Left renal cortex interstitium (tissue), 4 donors: ENCODE measurements at places on chromosomes 2 and 18. TPM values are rescaled to one million over a fixed set of nuclear protein-coding genes. Genes with fewer than 3 reads are reported as not detected.

DNA sequence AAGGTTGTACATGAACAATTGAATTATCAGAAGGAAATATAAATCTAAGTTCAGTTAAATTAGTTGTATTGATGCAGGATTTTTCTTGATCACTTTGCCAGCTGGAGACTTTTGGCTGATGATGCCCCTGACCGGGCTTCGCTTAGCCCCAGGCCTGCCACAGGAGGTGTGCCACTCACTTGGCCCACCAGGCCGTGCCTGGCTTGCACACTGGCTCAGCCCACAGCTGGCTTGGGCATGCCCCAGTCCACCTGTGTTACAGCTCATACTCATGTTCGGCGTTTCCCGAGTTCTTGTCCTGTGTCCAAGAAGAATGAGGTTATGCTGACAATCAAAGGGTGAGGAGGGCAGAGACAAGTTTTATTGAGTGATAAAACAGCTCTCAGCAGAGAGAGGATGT lies 773.9 kb upstream of the FANCL start:
- DNase-seq, result no peak

DNA sequence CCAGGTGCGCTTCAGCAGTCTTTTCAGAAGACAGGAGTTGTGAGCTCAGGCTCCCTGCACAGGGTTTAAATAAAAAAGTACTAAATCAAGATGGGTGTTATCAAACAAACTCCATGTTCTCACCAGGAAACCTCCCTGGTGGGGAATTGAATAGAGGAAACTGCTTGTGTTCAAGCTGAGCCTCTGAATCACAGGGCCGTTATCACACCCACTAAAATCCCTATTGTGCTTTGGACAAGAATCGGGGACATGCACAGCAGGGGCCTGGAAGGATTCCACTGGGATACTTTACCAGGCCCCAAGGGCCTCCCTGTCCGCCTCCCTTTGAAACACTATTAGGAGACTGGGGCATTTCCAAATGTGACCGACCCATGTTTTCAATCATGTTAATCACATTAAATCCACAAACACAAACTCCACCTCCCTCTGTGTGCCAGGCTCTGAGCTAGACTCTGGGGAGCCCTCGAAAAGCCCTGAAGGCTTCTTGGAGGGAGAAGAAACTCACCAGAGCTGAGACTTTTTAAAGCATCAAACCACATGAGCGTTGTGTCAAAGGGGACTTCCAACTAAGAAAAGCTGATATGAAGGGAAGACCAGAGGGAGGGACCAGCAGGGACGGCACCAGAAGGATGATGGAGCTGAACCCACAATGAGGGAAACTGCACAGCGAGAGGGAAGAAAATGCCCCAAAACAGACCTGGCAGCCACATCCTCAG lies 458.7 kb upstream of the ID2 start:
- DNase-seq, result no peak

Gene GALR1
- 0.19 TPM for polyA plus RNA-seq

Gene FHOD3
- polyA plus RNA-seq, result 40.7 TPM

DNA sequence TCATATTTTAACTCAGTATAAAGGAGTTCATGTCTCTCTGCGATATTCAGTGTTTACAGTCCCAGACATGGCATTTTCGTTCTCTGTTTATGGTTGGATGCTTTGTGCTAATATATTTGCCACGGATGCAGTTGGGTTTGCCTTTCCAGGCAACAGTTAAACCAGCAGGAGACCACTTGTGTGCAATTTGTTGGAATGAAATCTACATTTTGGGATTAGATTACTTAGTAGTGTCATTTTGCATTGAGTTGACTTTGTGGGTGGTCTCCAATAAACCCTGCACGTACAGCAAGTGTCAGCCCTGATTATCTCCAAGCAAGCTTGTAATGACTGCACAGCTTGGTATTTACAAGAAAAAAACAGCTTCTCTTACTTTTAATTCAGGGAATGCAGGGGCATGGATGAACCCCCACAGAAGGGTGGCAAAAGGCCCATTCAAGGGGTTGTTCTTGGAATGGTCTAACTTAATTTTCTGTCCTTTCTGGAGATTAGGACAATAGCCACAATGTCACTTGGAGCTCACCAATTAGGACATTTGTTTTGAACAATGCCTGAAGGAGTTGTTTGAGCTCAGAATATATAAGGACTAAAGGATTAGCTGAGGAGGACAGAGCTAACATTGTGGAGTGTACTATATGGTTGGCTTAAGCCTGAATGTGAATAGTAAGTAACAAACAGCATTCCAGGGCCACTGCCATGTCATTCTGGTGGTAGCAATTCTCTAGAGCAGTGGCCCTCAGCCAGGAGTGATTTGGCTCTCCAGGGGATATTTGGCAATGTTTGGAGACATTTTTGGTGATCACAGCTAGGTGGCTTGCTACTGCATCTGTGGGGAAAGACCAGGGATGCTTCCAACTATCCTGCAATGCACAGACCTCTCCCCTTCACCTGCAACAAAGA lies 121.5 kb downstream of the SLC4A3 start:
- no peak for DNase-seq

Gene HAUS1
- 50.9 TPM for polyA plus RNA-seq

DNA sequence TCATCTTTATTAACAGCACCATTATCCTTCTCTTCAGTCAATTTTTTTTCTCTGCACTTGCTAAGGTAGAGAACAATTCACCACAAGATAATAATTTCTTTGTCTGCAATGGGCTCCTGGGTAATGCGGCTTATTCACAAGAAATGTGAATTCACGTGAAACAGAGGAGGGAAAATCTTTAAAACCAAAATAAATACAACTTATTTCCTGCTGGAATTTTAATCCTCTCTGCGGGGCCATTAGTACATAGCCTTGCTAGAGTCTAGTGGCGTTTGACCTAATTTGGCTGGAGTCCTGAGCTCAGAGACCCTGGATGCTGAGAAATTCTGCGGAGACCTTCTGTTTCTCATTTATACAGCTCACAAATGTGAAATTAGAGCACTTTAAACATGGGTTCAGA lies 319.3 kb upstream of the MMADHC start:
- DNase-seq, result no peak

Gene SCN9A
- 1.4 TPM for polyA plus RNA-seq

DNA sequence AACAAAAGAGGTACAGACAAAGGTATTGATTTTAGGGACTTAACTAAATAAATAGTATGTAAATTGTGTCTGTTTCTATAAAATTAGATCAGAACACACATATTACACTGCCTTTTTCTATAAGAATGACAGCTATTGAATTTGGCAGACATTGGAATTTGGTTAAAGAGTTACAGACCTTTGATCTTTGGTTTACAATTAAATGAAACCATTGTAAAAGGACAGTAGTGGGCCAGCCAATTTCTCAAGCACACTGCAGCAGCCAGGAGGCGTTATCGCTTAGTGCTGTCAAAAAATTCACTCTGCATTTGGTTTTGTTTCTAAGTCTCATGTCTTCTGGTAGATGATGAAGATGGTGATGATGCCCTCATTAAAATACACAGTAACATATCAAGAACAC lies 175.9 kb downstream of the NR4A2 start:
- DNase-seq, result no peak

Gene COLEC12
- polyA plus RNA-seq, result 23.6 TPM

GRCh38 chr2:43622931-43623451 lies 14.1 kb upstream of the PLEKHH2 start:
- no peak for DNase-seq

Gene NPHP1
- 23.1 TPM for polyA plus RNA-seq

DNA sequence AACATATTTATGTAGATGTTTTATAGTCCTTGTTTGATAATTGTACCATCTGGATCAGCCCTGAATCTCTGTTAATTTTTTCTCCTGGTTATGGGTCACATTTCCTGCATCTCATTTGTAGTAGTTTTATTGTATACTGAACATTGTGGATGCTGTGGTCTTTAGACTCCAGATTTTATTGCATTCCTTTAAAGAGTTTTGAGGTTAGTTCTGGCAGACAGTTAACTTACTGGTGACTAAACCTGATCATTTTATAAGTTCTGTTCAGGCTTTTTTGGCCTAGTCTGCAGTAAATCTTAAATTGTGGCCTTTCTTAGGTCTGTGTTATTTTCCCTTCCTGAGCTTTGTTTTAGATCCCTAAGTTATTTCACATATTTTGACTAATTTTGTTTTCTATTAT lies 84.3 kb downstream of the FANCL start:
- no peak for DNase-seq

GRCh38 chr2:238263204-238264071 lies 23.6 kb upstream of the HES6 start:
- DNase-seq, result no peak

DNA sequence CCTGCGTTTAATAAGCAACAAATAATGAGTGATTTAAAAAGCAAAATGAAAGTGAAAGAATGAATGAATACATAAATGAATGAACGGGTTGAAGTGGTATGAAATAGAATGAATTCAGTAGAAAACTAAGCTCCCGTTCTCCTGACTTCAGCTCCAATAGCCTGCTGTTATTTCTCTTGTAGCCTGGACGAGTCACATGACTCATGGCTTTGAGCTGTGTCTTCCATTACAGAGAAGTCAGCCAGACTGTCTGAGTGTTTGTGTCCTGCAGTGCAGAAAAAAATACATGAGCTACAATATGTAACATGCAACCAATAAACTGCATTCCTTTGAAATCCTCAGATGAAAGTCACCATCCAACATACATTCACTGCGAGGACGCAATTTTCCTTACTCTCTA lies 21.2 kb downstream of the SCG2 start:
- DNase-seq, result no peak

DNA sequence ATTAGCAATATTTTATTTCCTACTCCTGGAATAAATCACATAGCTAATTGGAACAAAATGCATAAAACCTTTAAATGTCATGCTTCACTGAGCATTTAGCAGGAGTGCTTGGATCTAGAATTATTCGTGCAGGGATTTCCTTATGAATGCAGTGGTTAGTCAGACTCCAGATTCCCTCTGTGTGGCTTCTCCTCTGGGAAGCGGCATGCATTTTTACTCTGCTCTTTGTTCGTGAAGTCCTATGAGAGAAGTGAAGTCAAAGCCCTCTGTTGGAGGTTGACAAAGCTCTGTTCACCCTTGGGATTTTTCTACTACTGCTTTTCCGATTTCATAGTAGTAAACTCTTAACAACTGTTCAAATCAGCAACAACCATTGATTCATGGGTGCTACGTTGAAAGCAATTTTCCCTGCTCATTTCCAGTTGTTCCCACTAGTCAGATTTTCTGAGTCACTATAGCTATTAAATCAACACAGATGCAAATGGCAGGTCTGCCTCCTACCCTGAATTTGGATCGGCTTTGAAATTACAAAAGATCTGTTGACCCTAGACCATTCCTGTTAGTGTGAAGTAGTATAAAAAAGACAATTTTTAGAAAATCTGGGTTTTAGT lies 461.7 kb downstream of the STK39 start:
- DNase-seq, result no peak

Gene RESP18
- polyA plus RNA-seq, result not detected

GRCh38 chr2:128599700-128600099 lies 281.0 kb upstream of the HS6ST1 start:
- no peak for DNase-seq

DNA sequence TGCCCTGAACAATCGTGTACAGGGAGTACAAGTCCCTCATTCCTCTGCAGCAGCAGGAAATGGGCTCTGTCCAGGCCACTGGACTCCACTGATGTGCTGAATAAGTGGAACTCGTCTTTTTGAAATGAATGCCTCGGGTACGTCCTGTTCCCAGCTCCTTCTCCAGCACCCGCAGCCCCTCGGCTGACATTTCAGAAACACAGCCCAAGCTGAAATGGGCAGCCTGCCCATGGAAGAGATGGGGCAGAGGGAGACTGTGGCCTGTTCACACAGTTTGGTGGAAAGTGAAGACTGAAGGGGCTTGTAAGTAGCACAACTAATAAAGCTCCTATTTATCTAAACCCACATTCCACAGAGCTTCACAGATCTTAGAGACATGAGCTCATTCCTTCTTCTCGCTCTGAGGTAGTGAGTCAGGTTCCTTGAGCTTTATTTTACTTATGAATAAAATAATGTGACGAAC lies 498.6 kb downstream of the TXNL1 start:
- DNase-seq, result no peak

Gene WNT6
- polyA plus RNA-seq, result 0.49 TPM

Gene NYAP2
- polyA plus RNA-seq, result 0.08 TPM

DNA sequence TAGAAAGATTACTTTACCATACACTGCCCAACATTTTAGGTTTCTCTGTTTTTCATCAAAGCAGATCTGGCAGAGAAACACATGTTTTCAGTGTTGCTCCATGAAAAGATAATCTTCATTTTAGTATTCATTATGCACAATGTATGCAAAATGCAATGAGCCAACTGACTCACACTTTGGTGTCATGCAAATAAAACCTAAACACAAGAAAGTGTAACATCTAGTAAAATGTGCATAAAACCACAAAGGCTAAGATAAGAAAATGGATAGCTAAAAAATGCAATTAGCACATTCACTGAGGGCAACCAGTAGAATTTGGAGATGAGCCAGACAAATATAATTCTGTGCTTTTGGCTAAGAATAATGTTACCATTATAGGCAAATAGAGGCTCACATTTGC lies 203.5 kb upstream of the UBE2E3 start:
- no peak for DNase-seq

Gene BMP10
- polyA plus RNA-seq, result not detected

DNA sequence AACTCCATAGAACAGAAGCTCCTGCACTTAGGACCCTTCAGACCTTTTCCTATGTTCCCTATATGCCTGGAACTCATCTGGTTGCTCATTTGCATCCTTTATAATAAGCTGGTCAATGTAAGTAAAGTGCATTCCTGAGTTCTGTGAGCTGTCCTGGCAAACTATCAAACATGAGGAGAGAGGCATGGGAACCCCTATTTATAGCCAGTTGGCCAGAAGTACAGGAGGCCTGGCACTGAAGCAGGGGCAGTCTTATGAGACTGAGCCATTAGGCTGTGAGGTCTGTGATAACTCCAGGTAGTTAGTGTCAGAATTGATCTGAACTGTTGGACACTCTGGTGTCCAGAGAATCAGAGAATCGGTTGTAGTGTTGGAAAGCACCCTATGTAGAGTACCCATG lies 88.4 kb downstream of the EHD3 start:
- no peak for DNase-seq

DNA sequence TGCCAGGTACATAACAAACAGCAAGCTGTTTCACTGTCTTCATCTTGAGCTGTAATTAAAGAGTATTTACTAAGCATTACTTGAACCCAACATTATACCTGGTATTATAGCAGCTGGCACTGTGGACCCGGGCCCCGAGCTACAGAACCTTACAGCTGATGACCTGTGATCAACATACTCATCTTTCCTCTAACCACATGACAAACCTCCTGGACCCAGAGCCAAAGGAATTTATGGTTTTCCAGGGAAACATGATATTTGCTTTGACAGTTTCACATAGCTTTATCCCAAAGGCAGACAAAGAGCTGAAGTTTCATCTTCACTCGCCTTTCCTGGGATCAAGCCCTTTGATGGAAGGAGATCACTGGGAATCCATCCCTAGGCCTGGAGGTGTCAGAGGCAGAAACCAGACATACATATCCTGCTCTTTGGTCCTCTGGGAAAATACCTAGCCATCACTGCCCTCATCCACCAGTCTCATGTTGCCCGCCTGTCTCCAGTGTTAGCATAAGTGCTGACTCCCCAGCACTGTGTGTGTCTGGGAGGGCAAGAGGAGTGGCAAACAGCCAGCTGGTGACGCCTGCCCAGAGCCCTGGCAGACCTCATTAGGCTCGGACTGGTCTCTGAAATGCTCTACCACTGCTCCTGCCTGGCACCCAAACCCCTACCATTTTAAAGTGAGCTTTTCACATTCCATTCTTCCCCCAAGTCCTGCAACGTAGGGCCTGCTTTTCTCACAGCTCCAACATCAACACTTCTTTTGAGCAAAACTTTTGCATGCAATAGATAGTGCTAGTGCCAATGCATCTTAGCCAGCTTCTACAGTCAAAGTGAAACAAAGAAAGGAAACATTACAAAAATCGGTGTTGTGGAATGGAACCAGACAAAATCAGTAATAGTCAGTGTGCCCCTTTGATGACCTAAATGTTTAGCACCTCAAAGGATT lies 138.8 kb upstream of the CTAGE1 start:
- no peak for DNase-seq
